Skin of body (tissue), 3 donors: ENCODE measurements at places on chromosomes 7 and 10.

DNA sequence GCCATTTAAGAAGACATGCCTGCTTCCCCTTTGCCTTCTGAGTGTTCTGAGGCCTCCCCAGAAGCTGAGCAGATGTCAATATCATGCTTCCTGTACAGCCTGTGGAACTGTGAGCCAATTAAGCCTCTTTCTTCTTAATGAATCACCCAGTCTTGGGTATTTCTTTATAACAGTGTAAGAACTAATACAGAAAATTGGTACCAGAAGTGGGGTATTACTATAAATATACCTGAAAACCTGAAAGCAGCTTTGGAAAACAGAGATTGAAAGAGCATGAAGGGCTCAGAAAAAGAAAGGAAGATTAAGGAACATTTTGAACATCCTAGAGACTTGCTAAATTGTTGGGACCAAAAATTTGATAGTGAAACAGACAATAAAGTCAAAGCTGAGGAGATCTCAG is 12.0 kb upstream of the RNF32 start:
- DNase-seq, result no peak

GRCh38 chr7:158743219-158743618 is 38.6 kb upstream of the NCAPG2 start:
- DNase-seq, result no peak

DNA sequence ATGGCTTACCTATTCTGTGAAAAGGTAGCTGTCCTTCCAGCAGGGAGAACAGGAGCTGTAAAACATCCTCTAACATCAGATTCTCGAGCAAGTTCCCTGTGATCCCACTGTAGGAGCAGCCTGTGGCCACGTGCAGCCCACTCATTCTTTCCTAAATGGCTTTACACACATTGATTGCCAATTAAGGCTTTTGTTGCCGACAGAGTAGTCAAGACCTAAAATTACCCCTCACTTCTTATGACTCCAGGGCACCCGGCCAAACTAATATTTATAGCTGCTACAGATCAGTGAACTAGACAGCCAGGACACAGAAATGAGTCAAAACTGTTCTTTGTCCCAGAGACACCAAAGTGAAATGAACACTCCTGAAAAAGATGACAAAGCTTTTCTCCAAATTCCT is 832.1 kb downstream of the SORCS3 start:
- no peak for DNase-seq

DNA sequence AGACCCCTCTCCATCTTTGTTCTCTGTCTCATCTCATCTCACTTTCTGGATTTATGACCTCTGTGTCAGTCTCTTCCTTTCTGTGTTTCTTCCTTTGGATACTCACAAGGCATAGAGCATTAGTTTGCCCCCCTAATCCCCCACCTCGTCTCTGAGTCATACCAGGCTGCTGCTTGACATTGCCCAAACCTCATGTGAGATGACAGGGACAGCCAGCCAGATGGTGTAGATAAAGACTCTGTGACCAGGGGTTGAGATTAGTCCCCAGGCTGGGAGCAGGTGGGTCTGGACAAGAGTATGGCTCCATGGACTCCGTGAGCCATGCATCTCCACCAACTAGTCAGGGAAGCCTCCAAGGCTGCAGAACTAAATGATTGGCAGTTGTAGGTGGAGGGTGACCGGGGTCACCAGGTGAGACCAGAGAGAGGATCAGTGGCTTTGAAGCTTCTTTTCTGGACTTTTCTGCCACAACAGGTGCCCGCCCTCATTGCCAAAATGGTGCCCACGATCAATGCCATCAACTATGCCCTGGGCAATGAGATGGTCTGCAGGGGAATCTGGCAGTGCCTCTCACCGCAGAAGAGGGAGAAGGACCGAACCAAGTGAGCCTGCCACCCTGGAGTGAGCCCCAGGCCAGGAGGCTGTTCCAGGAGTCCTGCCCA is 13.3 kb downstream of the RGR start:
- DNase-seq, result no peak

- no peak for DNase-seq
These were observed 18.7 kb downstream of the HSPA12A start for GRCh38 chr10:116723428-116724281.

GRCh38 chr10:70652761-70653657 is 19.3 kb upstream of the ADAMTS14 start:
- peak; percentile 79 for DNase-seq

DNA sequence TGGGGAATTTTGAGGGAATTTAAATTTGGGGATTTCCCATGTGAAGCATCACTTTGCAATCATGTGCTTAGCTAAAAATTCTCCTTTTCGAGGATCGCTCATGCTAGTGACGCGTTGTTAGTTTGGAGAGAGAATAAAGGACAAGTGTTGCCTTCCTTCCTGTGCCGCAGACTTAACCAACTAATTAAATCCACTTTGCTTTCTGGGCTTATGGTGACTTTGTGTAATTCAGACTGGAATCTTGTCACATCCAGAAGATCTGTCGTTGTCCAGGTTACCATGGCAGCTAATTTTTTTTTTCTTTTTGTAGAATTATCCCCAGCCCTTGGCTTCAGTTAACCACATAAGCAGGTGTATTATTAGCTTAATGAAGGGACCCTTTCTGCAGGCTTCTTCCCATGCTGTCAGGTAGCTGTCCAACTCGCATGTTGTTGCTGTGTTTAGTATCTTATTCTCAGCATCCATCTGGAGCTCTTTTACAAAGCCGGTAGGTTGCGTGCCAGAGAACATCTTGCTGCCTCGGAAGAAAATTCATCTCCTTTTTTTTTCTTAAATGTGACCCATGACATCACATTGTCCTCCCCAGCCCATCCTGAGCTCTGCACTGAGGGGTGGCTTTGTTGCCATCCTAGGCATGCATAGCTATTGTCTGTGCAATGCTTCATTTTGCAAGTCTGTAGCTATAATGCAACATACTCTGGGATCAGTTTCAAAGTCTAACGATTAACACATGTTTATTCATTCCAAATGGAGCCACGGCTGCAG is 47.2 kb upstream of the NRP1 start:
- peak; percentile 95 for DNase-seq

- DNase-seq, result no peak
These were observed 1.1 kb upstream of the MNX1 start for GRCh38 chr7:157011333-157012112.

DNA sequence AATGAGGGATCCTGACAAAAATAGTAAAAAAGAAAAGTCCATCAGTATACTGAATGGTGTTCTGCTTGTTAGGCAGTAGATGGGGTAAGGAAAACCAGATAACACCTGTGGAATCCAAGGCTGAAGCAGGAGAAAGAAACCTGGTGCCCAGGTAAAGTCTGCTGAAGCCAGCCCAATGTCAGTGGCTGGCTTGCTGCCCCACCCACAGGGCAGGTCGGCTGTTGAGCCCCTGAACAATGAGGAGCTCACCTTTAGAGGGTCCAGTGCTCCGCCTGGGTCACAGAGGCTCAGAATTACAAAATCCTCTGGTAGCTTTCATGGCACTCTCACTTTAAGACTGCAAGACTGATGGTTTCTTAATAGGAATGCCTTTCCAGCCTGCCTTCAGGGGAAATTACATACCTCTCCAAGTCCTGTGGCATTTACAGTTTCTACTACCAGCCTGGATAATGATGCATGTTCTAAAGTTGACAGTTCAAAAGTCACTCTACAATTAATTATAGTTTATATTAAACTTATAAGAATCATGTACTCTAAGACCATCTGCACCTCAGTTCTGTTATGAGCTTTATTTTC is 23.8 kb downstream of the DHX32 start:
- no peak for DNase-seq

GRCh38 chr7:50982626-50983025 is 199.9 kb upstream of the GRB10 start:
- no peak for DNase-seq

DNA sequence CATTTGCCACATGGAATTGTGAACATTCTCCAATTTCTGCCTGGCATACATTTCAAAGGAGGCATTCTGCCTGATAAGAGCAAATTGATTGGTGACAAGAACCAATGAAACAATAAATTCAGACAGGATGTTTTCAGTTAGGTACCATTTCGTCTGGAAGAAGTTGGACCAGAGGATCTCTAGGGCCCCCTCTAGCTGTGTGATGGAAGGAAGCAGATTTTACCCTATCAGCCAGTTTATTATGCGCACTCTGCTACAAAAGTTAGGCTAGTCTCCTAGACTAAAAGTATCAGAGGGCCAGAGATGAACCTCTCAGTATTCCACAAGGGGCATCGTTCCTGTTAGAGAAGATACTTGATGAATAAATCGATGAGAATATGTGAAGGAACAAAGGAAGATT is 118.0 kb downstream of the BUB3 start:
- DNase-seq, result no peak

DNA sequence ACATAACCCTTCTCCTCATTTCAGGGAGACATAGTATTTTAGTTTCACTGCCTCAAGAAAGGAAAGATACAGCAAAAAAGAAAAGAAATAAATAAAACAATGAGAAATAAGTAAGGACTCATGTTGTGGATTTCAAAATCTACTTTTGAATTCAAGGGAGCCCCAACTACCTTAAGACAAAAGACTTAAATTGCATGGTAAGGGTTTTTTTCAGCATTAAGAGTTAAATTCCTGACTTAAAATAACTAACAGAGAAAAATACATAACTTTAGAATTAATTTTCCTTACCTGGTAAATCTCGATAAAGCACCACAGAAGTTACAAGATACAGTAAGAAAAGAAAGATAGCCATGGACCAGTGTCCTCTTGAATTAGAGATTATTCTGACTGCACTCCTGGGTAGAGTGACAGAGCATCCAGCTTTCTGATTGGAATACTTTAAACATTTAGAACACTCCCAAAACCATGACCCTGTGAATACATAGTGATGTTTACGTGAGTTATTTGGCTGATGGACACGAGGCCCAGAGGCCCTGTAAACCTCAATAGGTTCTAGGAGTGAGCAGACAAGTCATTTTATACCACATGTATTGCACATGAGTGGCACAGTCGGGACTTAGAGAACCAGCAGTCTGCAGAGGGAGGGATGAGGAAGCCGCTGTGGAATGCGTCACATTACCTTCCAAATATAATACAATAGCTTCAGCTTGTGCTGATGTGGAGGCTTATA is 292.5 kb upstream of the SEMA3C start:
- peak; percentile 73 for DNase-seq

DNA sequence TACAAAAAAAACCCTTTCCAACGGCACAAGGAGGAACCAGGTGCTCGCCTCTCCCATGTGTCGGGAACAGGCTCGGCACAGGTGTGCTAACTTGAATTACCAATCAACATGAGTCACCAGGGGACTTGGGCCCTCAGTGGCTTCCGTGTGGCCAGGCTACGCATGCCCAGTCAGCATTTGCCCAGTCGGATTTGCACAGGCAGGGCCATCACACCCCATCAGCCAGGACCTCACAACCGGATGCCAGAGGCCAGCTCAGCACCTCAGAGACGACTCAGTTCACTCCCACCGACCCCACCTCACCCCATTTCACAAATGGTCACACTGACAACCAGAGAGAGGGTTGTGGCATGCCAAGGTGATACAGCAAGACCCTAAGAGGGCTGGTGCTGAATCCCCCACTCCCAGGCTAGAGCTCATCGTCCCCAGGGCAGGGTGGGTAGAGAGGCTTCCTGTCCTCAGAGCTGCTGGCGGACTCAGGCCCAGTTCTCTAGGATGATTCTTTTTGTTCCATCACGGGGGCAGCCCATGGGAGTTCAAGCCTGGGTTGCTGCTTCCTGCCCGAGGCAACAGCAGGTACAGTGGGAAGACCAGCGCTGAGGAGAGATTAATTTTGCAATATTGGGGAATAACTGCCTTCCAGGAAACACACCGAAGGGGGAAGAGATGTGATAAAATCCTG is 13.6 kb downstream of the ANXA11 start:
- no peak for DNase-seq

- DNase-seq, result no peak
These were observed 317.4 kb upstream of the ZNF32 start for GRCh38 chr10:43965918-43966570.

GRCh38 chr10:44376472-44377099 is 8.3 kb downstream of the CXCL12 start:
- no peak for DNase-seq

- no peak for DNase-seq
These were observed 59.2 kb upstream of the KCNIP2 start for GRCh38 chr10:101902820-101903145.

GRCh38 chr10:7027237-7027912 is 383.5 kb downstream of the SFMBT2 start:
- DNase-seq, result no peak

GRCh38 chr7:138975343-138976104 is 5.7 kb downstream of the KIAA1549 start:
- no peak for DNase-seq

DNA sequence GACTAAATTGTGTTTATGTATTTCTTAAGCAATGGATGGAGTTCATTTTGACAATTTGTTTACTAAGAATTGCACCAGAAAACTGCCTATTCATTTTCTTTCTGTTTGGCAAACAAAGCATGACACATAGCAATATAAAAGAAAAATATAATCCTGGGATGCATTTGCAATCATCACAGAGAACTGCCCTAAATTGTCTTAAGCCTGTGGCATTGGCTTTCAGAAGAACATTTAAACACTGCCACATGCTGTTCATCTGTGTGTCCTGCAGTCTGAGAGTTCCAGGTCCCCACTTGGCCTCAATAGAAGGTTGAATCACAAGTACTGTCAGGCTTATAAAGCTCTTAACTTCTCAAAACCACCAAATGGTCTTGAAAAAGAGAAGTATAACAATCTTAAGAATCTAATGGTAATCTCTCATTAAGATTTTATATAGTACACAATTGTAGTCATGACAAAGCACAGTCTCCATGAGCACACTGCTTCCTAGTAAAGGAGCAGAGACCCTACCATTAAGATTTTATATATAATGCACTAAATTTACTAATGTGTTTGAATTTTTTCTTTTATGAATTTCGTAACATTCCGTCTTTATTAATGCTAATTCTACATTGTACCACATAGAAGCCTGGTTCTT is 29.9 kb downstream of the RNLS start:
- DNase-seq, result peak; percentile 82

GRCh38 chr7:40239755-40240303 is 105.0 kb downstream of the SUGCT start:
- DNase-seq, result no peak

DNA sequence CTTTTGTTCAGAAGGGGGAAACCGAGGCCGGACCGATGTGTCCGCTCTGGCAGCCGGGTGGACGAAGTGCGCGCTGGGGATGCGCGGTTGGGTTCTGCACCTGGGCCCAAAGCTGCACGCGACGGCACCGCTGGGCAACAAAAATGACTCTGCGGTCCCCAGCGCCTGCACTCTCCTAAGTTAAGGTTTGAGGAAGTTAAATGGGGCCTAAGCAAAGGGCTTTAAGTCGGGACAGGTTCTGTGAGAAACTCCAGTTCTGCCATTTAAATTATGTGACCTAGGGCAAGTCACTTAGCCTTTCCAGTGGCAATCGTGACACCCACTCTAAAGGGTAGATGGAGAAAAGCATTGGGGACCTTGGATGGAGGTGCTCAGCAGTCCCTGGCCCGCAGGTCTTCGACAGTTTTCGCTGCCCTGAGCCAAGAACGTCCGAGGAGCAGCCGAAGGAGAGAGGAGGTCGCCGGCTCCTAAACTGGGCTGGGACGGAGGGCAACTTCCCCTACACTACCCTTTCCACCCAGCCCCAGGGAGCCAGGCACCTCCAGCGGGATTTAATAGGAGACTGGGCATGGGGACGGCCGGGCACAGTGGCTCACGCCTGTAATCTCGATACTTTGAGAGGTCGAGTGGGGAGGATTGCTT is 534 bp upstream of the ACBD5 start:
- DNase-seq, result peak; percentile 30
